ENCODE measurements at places on chromosomes 2 and 18.

GRCh38 chr2:177832611-177833433 lies 239.8 kb downstream of the PDE11A start:
- no peak for DNase-seq

DNA sequence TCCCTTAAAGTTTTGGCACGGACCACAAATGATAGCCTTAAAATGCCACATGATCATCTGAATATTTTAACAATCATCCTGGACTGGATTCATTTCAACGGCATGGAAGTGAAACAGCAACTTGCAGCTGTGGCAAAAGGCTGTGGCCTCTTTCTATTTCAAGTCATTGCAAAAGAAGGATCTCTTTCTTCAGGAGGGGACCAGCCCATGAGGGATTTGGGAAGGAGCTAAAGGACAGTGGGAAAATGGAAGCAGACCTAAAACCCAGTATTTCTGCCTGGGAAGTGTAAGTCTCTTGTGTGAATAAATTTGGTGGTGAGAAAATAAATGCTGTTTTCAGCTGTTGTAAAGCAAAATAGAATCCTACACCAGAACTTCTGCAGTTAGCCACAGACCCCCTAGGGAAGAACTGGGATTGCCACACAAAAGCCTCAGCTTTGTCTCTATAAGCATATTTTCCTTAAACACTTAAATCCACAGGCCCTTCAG lies 107.3 kb upstream of the ZFP36L2 start:
- no peak for DNase-seq

DNA sequence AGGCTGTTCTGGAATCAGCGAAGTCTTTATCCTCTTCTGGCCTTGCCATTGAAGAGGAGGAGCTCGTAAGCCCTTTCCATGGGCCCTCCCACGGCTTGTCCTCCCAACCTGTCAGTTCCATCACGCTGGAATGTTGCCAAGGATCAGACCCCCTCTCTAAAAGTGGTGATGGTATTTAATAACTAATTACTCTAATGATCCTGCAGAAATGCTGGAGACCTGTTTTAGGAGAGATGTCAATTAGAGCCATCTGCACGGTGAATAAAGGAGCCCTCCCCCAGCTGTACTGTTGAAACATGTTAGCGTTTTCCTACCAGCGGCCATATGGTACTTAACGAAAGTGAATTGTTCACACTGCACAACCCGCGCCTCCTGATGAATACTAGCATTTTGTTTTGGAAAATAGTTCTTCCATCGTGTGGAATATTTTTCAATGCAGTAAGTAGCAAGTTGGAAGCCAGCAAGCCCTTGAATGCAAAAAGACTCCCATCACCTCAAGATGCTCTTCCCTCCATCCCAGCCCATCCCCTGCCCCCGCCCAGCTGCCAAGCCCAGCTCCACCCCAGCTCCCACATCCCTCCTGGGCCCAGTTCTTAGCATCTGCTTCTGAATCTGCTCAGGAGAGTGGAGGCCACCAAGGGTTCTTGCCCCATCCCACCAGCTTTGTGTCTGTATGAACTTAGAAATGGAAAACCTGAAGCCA lies 145.4 kb downstream of the KLHL29 start:
- DNase-seq: no peak

GRCh38 chr2:34096562-34097171 lies 497.6 kb upstream of the FAM98A start:
- DNase-seq: peak; percentile 27

DNA sequence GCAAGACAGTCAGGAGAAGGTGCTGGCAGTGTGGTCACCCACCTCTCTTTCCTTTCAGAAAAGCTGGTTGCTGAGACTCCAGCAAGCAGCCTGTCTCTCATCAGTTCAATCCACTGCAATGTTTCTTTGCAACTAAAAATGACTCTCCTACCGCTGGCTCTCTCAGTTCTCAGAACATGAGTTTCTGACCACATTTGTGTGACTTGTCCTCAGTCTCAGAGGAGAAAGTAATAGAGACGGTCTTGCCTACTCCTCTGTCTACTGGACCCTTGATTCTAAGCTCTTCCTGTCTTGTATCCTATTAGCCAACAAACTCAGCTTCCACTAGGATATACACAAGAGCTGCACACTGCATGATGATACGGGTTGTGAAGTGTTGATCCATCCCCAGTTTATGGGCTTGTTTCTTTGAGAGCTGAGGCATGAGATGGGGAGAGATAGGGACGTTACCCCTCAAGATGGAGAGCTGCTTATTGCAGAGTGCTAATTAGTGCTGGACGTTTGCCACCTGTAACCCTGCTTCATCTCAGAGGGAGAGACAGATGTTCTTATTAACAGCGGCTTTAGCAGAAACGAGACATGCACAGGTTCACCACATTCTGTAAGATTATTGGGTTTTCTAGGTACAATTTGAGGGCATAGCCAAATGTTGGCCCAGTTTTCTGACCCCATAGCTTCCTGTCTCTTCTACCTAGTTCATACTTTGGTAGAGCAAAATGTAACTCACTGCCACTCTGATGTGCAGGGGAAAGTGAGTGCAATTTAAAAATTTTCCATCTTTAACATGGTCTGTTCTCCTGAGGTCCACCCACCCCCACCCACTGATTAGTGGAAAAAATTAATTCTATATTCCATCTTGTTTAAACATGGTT lies 32.4 kb upstream of the YWHAQ start:
- no peak for DNase-seq

DNA sequence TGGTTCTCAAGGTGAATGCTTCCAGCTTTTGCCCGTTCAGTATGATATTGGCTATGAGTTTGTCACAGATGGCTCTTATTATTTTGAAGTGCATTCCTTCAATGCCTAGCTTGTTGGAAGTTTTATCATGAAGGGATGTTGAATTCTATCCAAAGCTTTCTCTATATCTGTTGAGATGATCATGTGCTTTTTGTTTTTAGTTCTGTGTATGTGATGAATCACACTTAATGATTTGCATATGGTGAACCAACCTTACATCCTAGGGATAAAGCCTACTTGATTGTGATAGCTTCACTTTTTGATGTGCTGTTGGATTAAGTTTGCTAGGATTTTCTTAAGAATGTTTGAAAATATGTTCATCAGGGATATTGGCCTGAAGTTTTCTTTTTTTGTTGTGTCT lies 112.1 kb downstream of the MBD2 start:
- no peak for DNase-seq

GRCh38 chr2:105183555-105184323 lies 57.8 kb upstream of the GPR45 start:
- no peak for DNase-seq

GRCh38 chr2:112877423-112877822 lies 33.5 kb upstream of the IL37 start:
- no peak for DNase-seq

DNA sequence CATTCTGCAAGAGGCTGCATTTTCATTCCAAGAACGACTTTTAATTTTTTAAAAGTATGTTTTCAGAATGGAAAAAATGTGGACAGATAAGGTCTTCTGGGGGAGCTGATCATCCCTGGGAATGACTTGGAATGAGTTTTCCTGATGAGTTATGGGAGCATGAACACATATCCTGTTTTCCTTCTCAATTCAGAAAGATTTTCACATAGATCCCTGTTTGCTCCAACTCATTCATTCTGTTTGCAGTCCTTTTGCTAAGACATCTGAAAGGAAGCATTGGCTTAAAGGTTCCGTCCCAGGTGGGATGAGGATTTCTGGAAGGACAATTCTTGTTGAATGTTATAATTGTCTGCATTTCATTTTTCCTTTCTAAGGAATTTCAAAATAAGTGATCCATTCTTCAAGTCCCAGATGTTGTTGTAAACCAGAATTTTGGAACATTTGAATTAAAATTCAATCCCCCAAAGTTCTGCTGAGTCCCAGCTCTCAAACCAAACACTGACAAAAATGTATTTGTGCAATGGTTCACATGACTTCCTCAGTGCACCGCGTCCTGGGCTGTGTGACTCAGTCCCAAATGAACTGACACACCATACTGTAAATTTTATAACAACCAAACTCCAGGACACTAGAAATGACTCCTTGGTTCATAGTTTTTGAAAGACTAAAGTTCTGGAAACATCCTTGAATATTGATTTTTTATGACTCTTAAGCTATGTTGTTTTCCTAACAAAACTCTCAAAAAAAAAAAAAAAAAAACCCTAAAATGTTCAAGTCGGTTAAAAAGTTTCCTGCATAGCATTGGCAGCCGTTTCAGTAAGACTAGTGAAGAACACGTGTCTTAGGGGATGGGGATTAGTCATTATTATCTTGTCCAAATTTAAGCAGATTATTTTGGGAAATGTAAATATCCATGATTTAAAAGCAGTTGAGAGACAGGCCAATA lies 281.8 kb upstream of the TCF4 start:
- DNase-seq: no peak

Measured in activated CD4-positive, alpha-beta T cell treated with anti-CD3 and anti-CD28 coated beads, Interleukin-2, amount 50 U/mL, for 48 hours (primary cell).